Parietal lobe (tissue), 2 donors: ENCODE measurements at places on chromosomes 13 and 19. TPM values are rescaled to one million over a fixed set of nuclear protein-coding genes. Genes with fewer than 3 reads are reported as not detected.

Gene TTYH1
- total RNA-seq: 64.5 TPM

Gene PTGIR
- not detected for total RNA-seq

Gene HIF3A
- total RNA-seq: 12.2 TPM

Gene GTPBP3
- 18.8 TPM for total RNA-seq

Gene KLK14
- 0.63 TPM for total RNA-seq

Gene ZNF844
- 19.4 TPM for total RNA-seq

Gene FOXA3
- total RNA-seq: not detected

Gene C2CD4C
- total RNA-seq: 14.7 TPM

Gene SIGLEC9
- total RNA-seq: 0.31 TPM

Gene ZNF100
- 21.0 TPM for total RNA-seq

Gene AKT2
- total RNA-seq: 131 TPM

Gene ZNF835
- 11.0 TPM for total RNA-seq

Gene CGB2
- not detected for total RNA-seq

Gene ANGPTL4
- total RNA-seq: 0.63 TPM

Gene SPRED3
- total RNA-seq: 2.5 TPM

Gene SBK3
- total RNA-seq: not detected

Gene ZNF626
- 42.3 TPM for total RNA-seq
